ENCODE measurements at places on chromosomes 5 and 9.

- no peak for DNase-seq
Measured at GRCh38 chr5:154101184-154101583, 62.4 kb downstream of the MFAP3 start.

DNA sequence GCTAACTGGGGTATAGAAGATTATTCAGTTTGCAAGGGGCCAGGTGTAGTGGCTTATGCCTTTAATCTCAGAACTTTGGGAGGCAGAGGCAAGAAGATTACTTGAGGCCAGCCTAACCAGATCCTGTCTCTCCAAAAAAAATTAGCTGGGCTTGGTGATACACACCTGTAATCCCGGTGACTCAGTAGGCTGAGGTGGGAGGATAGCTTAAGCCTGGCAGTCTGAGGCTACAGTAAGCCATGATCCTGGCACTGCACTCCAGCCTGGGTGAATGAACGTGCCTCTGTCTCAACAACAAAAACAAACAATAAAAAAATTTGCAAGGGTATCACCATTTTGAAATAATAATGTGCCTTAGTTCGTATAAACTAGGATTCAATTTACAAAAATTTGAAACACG, 51.3 kb downstream of the BAAT start:
- no peak for DNase-seq

DNA sequence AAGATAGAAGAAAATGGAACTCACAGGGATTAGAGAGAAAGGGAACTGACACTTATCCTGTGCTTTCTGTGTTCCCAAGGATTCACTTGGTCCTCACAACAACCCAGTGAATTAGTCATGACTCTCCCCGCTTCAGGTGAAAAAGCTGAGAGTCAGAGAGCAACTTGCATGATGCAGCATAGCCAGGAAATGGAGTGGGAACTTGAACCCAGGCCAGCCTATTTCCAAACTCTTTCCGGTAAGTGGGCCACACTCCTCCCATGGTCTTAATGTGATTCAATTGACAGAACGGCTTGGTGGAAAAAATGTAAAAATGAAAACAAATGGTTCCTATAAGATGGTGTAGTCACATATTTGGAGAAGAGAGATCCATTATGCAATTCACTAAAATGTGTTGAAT, 45.9 kb upstream of the CEMIP2 start:
- DNase-seq: no peak

- DNase-seq: no peak
Measured at GRCh38 chr5:112697322-112697721, 40.4 kb upstream of the APC start.

- DNase-seq: no peak
Measured at GRCh38 chr9:13437866-13438265, 158.4 kb upstream of the MPDZ start.

GRCh38 chr9:119224431-119224830, 144.8 kb downstream of the BRINP1 start:
- no peak for DNase-seq

- DNase-seq: no peak
Measured at GRCh38 chr5:172710676-172711075, 60.3 kb downstream of the DUSP1 start.

DNA sequence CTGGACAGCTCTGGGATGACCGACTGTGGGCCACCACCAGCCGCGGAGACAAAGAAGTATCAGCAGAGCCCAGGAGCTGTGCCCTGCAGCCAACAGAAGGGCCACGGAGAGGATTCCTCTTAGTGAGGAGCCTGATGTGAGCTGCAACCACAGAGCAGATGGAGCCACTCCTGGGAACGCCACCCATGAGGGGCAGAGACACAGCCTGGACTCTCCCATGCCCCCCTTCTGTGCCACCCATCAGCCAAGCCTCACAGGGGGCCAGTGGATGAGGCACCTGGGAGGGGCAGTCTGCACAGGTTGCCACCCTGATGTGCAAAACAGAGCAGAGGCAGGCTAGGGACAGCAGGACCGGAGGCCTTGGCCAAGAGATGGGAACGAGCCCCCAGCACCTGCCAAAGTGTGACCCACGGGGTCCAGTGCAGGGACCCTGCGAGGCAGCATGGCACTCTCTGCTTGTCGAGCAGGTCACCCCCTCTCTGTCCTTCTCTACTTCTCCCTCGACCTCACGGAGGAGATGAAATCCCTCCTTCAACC, 380.7 kb upstream of the IRX1 start:
- no peak for DNase-seq

DNA sequence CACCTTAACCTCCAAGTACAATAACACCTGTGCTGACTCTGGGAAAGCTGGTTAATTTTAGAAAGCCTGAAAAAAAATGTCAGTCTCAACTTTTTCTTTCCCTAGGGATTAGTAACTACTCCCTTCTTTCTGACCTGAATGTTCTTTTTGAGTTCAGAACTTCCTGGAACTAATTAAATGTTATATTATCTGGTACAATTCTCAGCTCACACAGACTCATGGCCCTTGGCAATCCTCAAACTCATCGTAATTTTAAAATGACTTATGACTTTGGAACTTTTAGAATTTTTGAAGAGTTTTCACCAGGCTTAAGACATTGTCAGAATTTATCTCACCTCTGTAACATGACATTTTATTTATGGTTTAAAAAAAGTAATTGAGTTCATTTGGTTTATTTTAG, 315.0 kb downstream of the FER start:
- no peak for DNase-seq

GRCh38 chr5:96968074-96968473, 32.2 kb downstream of the LNPEP start:
- no peak for DNase-seq

DNA sequence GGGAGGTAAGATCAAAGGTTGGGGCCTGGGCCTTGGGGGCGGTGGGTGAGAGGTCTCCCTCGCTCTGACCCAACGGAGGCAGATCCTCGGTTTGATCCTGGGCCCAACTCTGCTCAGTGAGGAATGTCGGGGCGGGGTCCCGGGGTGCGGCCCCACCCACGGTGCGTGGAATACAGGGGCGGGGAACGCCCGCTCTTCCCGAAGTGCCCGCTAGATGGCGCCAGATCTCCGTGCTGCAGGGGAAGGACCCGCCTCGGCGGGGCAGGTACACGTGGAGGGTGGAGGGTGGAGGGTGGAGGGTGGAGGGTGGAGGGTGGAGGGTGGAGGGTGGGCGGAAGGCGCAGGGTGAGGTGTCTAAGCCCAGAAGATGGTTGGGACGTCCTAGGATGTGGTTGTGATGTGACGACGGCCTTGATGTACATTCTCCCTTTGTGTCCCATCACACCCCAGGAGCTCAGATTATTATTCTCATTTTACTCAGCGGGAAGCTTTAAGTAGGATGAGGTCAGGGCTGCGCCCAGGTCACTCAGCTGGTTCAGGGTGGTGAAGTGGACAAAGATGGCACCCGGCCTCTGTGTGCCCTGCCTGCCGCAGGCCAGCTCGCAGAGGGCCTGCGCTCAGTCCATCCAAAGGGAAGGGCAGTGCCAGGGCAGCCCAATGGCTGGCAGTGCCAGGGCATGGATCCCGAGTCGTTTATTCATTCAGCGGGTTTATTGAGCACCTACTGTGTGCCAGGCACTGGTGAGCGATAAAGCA, 9.4 kb upstream of the RPS14 start:
- DNase-seq: peak; percentile 81

DNA sequence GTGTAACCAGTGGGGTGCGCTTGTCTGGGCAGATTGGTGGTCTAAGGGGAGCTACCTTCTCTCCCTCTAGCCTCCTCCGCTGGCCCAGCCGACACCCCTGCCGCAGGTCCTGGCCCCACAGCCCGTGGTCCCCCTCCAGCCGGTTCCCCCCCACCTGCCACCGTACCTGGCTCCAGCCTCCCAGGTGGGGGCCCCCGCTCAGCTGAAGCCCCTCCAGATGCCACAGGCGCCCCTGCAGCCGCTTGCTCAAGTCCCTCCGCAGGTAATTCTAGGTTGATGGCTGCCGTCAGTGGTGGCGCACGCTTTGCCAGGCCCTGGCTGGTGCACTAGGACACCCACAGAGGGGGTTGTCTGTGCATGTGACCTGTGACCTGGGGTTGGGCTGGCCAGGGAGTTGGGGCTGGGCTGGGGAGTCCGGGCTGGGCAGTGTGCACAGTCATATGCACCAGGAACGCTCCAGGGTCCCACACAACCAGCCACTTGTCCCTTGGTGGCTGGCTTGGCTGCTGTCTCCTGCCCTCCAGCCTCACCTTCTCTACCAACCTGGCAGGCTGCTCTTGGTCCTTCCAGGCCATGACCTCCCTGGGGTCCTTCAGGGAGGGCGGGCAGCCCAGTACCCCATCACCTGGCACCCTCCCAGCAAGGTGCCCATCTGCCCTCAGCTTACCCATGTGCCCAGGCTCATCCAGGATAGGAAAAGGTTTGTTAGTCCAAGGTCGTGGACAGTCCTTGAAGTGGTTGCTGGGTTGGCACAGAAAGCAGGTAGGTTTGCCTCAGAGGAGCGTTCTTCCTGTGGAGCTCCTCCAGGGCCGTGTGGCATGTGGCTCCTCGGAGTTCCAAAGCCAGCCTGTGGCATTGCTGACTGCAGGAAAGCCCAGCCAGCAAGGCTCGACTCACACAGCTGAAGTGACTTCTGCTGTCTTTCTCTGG, 73.2 kb downstream of the WNK2 start:
- no peak for DNase-seq

GRCh38 chr5:66246608-66247007, 102.5 kb downstream of the SREK1 start:
- DNase-seq: no peak

DNA sequence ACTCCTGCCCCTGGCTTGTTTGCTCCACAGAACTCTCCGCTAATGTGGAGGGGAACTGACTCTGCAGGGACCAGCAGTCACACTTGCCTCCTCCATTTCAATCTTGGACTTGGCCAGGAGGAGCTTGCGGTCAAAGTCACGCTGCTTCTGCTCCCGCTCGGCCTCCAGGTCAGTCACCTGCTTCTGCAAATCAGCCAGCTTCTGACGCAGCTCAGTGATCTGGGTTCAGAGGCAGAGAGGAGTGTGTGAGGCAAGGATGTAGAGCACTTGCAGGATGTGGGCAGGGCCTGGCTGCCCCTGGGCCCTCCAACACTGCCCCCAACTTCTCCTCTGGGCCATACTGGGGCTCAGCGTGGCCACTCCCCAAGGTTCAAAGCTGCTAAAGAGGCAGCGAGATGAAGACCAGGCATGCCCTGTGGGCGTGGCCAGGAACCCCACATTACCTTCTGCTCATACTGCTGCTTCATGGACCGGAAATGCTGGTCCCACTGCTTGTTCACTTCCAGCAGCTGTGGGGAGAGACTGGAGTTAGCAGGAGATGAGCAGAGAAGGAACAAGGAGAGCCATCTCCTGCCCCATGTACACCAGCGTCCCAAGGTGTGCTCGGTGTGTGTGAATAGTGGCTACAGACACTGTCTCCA, 22.2 kb downstream of the GPX3 start:
- DNase-seq: no peak

DNA sequence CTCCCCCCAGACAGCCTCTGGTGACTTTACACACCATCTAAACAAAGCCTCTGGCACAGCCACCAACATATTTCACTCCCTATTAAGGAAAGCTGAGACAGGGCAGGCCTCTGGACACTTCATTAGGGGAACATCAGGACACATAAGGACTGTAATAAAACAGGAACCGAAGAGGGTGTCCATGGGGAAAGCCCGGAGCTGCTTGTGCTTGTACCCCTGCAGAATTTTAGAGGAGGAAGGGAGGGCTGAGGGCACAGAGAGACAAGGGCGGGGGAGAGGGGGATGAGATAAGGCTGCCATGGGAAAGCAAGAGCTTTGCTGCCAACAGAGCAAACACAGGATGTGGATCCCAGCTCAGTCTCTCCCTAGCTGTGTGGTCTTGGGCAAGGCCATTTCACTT, 138.4 kb downstream of the ASTN2 start:
- no peak for DNase-seq

DNA sequence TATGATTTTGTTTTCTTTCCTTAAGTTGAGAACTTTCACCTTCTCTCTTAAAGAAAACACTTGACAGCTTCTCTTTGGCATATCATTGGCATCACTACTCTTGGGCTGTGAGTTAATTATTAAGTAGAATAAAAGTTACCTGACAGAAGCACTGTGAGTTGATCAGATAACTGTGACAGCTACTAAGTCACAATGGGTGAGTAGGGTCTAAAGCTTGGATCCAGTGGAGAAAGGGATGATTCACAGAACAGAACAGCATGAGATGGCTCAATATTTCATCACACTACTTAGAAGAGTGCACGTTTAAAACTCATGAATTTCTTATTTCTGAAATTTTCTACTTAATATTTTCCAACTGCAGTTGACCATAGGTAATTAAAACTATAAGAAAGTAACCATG, 268.5 kb upstream of the NMUR2 start:
- DNase-seq: no peak

GRCh38 chr9:18463991-18464390, 10.0 kb upstream of the ADAMTSL1 start:
- DNase-seq: no peak

- no peak for DNase-seq
Measured at GRCh38 chr9:78666818-78667414, 370.0 kb downstream of the PSAT1 start.

GRCh38 chr9:136855461-136856078, 3.4 kb downstream of the MAMDC4 start:
- no peak for DNase-seq

GRCh38 chr9:120324461-120324860, 255.5 kb downstream of the CDK5RAP2 start:
- DNase-seq: no peak

DNA sequence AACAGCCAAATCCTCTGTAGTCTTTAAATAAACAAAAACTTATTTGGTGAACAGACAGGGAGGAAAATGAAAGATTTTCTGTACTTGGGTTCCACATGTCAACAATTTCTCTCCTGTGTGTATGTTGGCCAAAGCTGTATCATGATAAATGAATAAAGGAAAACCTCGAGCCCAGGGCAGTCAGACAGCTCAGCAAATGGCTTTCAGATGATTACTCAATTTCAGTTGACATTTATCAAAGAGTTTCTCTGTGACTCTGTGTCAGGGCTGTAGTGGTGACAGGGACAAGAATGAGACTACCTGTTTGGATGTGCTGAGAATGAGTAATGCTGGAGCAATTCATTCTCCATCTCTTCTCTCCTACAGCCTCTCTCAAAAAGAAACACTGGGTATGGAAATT, 45.7 kb upstream of the PTGS1 start:
- DNase-seq: no peak

DNA sequence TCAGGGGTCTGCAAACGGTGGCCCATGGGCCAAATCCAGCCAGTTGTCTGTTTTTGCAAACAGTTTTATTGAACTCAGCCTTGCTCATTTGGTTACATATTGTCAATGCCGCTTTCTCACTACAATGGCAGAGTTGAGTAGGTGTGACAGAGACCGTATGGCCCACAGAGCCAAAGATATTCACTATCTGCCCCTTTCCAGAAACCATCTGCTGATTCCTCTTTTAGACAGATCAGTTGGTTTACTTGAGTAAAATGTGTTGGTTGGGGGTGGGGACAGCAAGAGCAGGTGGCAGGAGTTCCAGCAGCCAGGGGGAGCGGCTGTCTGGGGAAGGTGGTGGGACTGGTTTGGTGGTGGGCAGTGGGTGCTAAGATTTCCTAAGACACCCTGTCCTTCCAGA, 54.8 kb downstream of the COL27A1 start:
- no peak for DNase-seq

- no peak for DNase-seq
Measured at GRCh38 chr5:17087035-17087434, 130.4 kb upstream of the BASP1 start.

All from activated effector memory CD4-positive, alpha-beta T cell treated with Interleukin-2 at 50 U/mL for 16 hours (primary cell).